ENCODE measurements at places on chromosomes 1 and 21. TPM values are rescaled to one million over a fixed set of nuclear protein-coding genes. Genes with fewer than 3 reads are reported as not detected.

DNA sequence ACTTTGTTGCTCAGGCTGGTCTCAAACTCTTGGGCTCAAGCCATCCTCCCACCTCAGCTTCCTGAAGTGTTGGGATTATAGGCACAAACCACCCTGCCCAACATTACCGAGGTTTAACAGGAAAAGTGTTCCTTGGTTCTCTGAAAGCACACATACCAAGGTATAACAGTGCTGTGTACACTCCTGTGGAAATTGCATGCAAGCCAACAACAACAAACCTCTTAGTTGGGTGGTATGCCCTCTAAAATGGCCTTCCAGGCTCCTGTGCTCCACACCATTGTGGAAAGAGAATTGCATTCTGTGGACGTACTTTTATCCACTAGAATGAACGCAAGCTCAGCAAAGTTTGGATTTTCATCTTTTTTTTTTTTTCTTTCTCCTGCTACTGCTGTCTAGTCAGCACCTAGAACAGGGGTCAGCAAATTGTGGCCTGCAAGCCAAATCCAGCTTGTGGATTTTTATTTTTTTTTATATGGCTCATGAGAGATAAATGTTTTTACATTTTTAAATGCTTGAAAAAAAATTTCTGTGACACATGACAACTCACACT lies 192.2 kb upstream of the TNR start:
- no peaks in the 10 kb centered on the region for H3K27me3 ChIP-seq
- H3K36me3 ChIP-seq: peaks cover 16% of the 10 kb centered on the region
- no peak for DNase-seq
- H3K4me3 ChIP-seq: no peak overlapping the region
- no peak overlapping the region for H3K27ac ChIP-seq
- no peaks in the 10 kb centered on the region for H3K4me1 ChIP-seq

DNA sequence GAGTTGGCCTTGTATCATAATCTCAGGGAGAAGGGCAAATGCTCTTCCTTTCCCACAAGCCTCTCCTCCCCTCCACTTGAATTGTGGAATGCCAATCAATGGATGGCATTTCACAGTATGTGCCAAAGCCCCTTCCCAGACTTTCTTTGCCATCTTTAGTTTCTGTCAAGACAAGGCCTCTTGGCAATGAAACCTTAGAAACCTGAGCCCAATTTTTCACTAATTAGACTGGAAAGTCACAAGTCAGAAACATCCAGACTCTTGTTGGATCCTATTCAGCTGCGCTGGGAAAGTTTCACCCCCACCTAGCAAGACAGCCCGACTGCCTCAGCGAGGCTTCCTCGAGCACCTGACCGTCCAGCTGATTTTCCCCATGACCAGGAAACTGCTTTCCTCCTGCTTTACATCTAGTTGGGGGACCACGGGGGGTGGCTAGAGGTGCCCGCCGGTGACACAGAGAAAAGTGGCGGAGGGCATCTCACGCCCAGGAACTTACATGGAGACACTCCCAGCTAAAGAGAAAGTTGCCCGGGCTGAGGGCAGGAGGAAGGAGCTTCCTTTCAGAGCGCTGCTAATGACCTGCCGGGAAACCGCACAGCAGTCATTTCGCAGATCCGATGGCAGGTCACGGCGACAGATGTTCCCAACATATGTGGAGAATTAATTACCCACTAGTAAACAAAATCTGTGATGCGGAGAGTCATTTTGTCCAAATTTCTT lies 302.6 kb upstream of the RRP15 start:
- no peaks in the 10 kb centered on the region for H3K27me3 ChIP-seq
- no peak overlapping the region for H3K4me3 ChIP-seq
- H3K27ac ChIP-seq: no peak overlapping the region
- no peak for DNase-seq

- no peak for DNase-seq
- H3K27ac ChIP-seq: no peak overlapping the region
- no peaks in the 10 kb centered on the region for H3K36me3 ChIP-seq
Measured at GRCh38 chr1:199837321-199837720, 190.2 kb upstream of the NR5A2 start.

- H3K36me3 ChIP-seq: no peaks in the 10 kb centered on the region
- H3K4me3 ChIP-seq: no peak overlapping the region
- H3K27me3 ChIP-seq: no peaks in the 10 kb centered on the region
- H3K4me1 ChIP-seq: no peaks in the 10 kb centered on the region
- H3K27ac ChIP-seq: no peak overlapping the region
Measured at GRCh38 chr21:34343838-34344381, 19.9 kb upstream of the KCNE2 start.

DNA sequence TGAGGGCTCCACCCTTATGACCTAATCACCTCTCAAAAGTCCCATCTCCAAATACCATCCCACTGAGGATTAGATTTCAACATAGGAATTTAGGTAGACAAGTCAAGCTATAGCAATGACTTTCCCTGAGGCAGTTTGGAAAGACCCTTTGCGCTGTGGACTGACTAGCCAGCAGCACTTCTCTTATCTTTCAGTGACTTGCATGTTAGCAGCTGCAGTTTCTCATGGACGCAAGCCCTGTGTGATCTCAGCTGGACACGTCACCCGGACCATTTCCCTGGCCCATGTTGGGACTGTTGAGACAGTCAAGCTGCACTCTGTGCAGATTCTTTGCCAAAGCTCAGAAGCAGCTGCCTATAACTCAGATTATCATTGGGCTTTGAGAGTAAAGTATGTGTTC lies 408.1 kb upstream of the USP24 start:
- H3K4me1 ChIP-seq: no peaks in the 10 kb centered on the region
- no peaks in the 10 kb centered on the region for H3K27me3 ChIP-seq
- H3K27ac ChIP-seq: no peak overlapping the region
- H3K4me3 ChIP-seq: no peak overlapping the region
- no peak for DNase-seq

DNA sequence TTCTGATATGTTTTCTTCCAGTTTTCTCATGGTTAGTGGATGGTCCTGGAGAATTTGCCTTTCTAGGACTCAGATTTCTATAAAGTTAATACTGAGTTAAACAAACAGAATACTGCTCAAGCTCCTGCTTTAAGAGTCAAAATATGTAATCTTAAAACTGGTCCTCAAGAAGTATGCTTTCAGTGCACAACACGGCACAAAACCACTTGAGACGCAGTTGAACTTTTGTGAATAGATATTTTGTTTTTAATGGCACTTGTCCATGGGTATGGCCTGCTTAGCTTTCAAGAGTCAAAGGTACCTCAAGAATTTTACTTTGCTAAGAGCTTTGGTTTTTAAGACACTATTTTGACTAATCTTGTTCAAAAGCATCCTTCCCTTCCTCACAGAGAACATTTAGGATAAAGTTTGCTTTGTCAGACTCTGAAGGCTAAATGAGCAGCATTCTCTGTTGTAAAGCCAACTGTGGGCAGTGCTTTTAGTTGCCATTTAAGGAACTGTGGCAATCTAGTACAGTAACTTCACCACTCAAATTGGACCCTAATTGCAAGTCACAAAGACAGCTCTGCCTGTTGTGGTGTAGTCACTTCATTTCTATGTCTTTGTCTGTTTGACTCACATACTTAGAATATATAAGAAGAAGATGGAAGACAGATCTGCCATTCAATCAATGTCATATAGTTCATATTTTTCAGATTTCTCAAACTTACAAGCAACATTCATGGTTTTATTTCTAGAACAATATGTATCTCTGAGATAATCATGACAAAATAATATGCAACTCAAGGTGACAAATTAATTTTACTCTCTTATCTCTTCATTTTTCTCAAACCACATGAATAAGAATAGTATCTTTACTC lies 28.8 kb downstream of the SAMD13 start:
- no peak for DNase-seq
- no peak overlapping the region for H3K27ac ChIP-seq
- no peaks in the 10 kb centered on the region for H3K36me3 ChIP-seq
- H3K27me3 ChIP-seq: no peaks in the 10 kb centered on the region

- no peak overlapping the region for H3K4me3 ChIP-seq
- H3K36me3 ChIP-seq: no peaks in the 10 kb centered on the region
- H3K27me3 ChIP-seq: no peaks in the 10 kb centered on the region
- peaks cover 20% of the 10 kb centered on the region for H3K4me1 ChIP-seq
Measured at GRCh38 chr1:226764533-226764932, 25.5 kb upstream of the ITPKB start.

GRCh38 chr1:214458541-214458940 lies 92.9 kb downstream of the PTPN14 start:
- no peak overlapping the region for H3K27ac ChIP-seq
- no peak for DNase-seq
- H3K4me3 ChIP-seq: no peak overlapping the region
- H3K4me1 ChIP-seq: peaks cover 53% of the 10 kb centered on the region
- H3K36me3 ChIP-seq: no peaks in the 10 kb centered on the region
- no peaks in the 10 kb centered on the region for H3K27me3 ChIP-seq

GRCh38 chr21:42461185-42461520 lies 34.9 kb downstream of the RSPH1 start:
- peak overlapping the region; percentile 53 for H3K4me3 ChIP-seq
- H3K27ac ChIP-seq: peak overlapping the region; percentile 90
- peaks cover 71% of the 10 kb centered on the region for H3K4me1 ChIP-seq
- no peaks in the 10 kb centered on the region for H3K27me3 ChIP-seq
- DNase-seq: peak; percentile 66

DNA sequence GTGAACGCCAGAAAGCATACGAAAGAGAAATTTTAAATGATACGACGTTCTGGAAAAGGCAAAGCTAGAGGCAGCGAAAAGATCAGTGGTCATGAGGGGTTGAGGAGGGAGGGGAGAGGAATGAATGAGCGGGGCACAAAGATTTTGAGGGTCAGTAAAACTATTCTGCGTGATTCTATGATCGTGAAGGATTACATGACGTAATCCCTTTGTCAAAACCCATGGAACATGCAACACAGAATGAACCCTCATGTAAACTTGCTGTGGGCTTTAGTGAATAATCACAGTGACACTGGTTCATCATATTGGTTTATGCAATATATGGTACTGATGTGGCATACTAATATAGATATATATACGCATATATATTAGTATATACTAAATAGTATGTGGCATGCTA lies 13.0 kb downstream of the LRRC38 start:
- no peaks in the 10 kb centered on the region for H3K36me3 ChIP-seq
- H3K4me1 ChIP-seq: no peaks in the 10 kb centered on the region
- H3K27ac ChIP-seq: no peak overlapping the region
- H3K4me3 ChIP-seq: no peak overlapping the region
- no peaks in the 10 kb centered on the region for H3K27me3 ChIP-seq
- DNase-seq: no peak

The ACOT11 gene
- not detected for total RNA-seq

The FMO4 gene
- total RNA-seq: 4.6 TPM

The PRPF38B gene
- total RNA-seq: 21.5 TPM
